Activated CD4-positive, alpha-beta T cell treated with anti-CD3 and anti-CD28 coated beads, Interleukin-2, amount 50 U/mL, for 16 hours (primary cell): ENCODE measurements at places on chromosomes 3 and 15.

DNA sequence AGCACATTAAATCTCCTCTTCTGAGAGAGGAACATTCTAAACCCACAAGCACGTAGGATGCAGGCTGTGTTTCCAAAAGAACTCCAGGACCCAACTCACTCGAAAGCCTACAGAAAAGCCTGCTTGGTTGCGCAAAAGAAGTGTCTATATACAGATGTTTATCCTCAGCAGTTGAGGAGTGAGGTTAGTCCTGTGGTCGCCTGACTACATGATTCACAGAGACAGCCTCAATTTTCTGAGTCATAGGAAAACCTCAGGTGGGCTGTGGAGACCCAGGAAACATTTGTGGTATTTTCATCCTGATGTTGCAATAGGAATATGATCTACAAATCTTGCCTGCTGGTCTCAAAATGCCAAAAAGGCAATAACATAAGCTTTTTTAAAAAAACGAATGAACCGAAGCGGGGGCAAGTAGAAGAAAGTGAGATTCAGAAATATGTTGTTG is 183.8 kb upstream of the THRB start:
- DNase-seq: peak; percentile 80

DNA sequence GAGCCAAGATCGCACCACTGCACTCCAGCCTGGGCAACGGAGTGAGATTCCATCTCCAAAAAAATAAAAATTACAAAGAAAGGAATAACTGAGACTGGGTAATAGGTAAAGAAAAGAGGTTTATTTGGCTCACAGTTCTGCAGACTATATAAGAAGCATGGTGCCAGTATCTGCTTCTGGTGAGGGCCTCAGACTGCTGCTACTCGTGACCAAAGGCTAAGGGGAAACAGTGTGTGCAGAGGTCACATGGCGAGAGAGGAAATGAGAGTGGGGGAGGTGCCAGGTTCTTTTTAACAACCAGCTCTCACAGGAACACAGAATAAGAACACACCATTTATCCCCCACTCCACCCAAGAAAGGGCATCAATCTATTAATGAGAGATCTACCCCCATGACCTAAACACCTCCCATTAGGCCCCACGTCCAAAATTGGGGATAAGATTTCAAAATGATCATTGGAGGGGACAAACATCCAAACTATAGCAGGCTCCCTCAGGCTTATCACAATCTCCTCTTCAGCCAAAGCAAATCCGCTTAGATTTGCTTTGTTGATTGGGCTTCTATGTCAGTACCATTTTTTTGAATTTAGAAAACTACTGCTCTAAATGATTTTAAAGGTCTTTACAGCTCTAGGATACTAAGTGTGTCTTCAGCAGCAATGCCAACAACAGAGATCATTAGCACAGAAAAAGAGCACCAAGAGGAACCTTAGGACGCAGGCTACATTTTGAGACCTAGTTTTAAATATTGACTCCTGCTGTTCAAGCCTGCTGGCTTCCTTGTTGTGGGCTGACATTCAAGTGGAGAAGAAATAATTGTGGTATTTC is 84.2 kb upstream of the TBL1XR1 start:
- DNase-seq: peak; percentile 5

DNA sequence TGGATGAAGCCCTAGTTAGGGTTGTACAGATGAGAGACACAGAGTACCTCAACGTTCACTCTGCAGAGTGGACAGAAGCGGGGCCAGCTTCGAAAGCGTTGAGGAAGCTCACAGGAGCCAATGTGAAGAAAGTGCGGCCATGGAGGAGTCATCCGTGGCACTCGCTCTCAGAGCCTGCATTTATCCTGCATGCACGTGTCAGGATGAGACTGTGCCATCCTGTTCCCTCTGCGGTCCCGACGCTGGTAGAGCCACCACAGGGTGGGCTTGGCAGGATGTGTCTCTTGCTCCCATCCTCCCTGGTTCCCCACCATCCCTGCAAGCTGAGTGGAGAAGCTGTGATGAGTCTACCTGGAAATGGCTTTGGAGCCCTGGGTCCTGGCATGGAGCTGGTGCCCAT is 39.3 kb downstream of the KLHL25 start:
- no peak for DNase-seq

GRCh38 chr3:184741259-184741556 is 29.3 kb upstream of the MAGEF1 start:
- no peak for DNase-seq

- DNase-seq: no peak
These were observed 103.4 kb downstream of the TUSC7 start for GRCh38 chr3:116812949-116813348.

GRCh38 chr15:70762469-70763119 is 764 bp downstream of the UACA start:
- no peak for DNase-seq

GRCh38 chr3:171825222-171825828 is 15.0 kb upstream of the PLD1 start:
- no peak for DNase-seq

GRCh38 chr3:133521946-133522345 is 51.5 kb upstream of the CDV3 start:
- no peak for DNase-seq

DNA sequence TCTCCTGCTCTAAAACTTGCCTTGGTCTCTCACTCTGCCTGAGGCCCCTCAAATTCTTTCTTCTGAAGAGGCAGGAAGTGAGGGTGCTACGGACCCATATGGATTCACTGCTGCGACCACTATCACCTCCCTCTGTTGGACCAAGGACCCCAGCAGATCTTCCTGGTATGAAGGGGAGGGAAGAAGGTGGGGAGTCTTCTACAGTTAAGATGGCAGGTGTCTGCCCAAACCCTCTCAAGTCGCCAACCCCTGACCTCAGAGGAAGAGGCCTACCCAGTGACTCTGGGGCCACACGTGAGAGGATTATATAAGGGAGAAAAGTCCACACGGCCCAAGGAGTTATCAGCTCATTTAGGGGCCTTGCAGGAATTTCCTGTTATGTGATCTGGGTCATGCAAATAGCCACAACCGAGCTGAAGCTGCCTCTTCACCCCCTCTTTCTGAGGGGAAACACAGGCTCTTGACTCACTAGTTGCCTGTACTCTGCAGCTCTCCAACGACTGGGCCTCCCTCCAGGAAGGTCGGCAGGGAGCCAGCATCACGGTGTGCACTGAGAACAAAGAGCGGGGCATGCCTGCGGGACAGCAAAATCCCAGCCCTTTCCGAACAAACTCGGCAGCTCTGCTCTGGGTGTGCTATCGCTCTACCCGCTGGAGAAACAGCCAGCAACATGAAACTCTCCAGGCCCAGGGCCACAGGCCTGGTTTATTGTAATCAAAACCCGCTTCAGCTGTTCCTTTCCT is 116.0 kb downstream of the XXYLT1 start:
- no peak for DNase-seq
